ENCODE measurements at places on chromosomes 16 and 17.

- DNase-seq = no peak
Observed at GRCh38 chr17:21815352-21816063, 123.2 kb downstream of the KCNJ18 start.

DNA sequence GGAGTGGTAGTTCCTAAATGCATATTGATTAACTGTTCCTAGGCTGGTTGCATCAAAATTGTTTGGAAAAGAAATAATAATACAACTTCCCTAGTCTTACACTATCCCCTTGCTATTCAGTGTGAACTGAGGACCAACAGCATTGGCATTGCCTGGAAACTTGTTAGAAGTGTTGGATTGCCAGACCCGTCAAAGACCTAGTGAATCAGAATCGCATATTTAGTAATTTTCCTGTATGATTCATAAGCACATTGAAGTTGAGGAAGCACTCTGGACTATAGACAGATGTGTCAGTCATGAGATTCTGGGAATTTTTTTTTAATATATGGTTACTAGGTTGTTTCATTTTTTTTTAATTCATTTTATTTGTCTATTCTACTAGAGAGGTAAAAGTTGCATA is 34.7 kb upstream of the KCNJ16 start:
- no peak for DNase-seq

DNA sequence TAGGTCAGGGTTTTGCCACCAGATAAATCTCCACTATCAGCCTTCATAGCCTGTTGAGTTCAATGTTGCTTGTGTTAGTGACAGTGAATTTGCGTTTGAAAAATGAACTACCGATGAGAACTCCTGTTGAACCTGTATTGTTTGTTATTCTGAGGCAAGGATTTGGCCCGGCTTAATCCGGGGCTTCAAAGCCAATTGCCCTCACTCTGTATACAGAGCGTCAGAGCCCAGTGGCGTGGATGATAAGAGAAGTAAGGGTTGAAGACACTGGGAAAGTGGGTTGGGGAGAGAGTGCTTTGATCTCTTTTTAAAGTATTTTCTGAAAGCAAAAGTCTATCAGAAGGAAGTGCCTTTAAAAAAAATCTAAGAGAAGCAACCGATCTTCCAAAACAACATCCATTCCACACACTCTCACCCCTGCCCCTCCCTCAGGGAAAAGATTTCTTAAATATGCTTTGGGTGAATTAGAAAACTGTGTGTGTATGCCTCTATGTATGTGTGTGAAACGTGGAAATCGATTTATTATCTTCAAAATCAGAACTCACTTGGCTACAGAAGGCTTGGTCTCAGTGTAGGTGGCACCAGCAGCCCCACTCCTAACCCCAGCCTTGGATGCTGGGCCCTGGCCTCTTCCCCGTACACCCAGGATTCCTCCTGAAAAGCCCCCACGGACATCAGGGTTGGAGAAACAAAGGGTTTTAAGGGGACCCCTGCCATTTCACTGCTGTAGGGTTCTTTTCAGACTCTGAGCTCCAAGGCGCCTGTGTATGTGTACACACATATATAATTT is 8.8 kb downstream of the TBX4 start:
- peak; percentile 95 for DNase-seq

DNA sequence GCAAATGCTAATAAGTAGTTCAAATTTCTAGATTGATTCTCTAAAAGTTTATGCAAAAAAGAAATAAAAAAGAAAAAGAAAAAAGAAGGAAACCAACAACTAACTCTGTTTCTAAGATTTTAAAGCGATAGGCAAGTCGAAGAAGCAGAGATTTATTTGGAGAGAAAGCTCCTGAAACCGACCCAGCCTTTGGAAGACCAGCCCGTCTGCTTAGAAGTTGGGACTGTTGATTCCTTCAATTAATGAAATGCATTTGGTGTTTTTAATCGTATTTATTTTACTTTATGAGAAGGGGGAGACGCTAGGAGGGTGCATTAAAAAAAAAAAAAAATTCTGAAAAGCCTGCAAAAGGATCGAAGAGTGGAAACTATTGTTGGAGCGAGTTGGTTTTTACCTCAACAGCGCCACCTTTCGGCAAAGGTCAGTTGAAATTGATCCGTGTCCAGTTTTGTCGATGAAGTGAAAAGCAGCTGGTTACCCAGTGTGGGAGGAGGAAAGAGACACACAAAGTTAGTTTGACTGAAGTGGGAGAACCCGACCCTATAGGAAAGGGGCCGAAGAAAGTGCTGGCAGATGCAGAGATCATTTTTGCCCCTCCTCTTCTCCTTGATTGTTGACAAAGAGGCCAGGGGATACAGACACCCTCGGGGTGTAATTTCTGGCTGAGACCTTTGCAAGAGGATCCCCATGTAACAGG is 1.5 kb upstream of the MAF start:
- peak; percentile 78 for DNase-seq

All from left lung (tissue), 14 donors.